Cerebellum (tissue), 4 donors: ENCODE measurements at places on chromosomes 6 and 20.

DNA sequence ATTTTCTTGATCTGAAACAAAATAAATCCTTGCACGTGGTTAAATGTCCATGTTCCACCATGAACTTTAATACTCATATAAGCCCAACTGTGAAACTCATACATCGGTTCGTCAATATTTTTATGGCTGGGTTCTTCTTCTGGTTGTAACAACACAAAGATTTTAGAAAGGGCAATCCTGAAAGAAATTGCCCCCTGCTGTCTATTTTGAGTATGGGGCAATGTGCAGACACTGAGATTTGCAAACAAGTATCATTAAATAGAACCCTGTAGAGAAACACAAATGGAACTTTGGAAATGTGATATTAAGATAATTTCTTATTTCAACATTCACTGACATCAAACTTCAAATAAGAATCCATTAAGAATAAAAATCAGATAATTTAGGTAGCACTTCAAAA lies 80.2 kb upstream of the PHACTR1 start:
- DNase-seq = no peak

- DNase-seq = peak; percentile 90
Observed at GRCh38 chr20:32017711-32018251, 7.5 kb downstream of the CCM2L start.

DNA sequence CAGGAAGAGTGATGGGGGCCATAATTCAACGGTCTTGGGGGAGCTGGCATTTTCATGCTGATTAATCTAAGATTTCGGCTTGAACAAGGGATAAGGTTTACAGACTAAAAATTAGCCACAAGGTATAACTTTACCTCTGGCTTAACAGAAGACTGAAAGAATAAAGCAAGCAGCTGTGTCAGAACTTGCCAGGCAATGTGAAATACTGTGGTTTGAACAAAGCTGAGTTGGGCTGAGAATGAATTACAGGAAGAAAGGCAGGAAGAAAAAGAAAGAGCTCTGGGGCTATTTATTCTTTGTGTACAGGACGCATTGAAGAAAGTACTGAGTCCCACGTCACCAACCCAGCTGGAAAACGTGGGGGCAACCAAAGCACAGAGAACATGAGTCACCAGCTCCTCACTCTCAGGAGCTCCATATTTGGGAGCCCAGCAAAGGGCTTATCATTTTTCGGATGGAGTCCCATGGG lies 121.5 kb upstream of the NEDD9 start:
- no peak for DNase-seq

GRCh38 chr20:34675561-34675960 lies 1.3 kb downstream of the PIGU start:
- no peak for DNase-seq

GRCh38 chr6:21186479-21187055 lies 407.0 kb upstream of the SOX4 start:
- DNase-seq = no peak

- DNase-seq = no peak
Observed at GRCh38 chr6:121865811-121866210, 430.4 kb downstream of the GJA1 start.

- no peak for DNase-seq
Observed at GRCh38 chr6:44082872-44083321, 44.4 kb downstream of the MRPL14 start.

GRCh38 chr20:23086056-23086566 lies at the start of gene CD93:
CD93 (minus strand) TSS chr20:23086324; CDS start chr20:23086192, 132 bp downstream.
- no peak for DNase-seq

DNA sequence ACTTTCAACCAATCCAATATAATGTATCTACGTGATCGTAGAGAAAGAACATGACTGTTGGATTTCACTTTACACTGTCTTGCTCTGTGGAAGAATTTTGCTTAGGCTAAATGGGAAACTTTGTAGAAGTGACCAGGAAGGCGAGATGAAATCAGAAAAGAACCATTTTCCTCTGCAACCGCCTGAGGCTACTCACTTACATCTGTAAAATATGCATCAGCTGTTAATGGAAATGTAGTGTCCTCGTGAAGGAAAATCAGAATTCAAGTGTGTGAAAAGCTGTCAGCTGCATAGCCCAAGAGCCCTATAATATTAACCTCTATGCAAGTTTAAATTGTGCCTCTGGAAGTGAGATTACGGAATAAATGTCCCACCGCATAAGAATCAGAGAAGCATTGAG lies 277.9 kb downstream of the C6orf118 start:
- DNase-seq = no peak

GRCh38 chr20:51665543-51666118 lies 102.6 kb downstream of the ATP9A start:
- DNase-seq = no peak

DNA sequence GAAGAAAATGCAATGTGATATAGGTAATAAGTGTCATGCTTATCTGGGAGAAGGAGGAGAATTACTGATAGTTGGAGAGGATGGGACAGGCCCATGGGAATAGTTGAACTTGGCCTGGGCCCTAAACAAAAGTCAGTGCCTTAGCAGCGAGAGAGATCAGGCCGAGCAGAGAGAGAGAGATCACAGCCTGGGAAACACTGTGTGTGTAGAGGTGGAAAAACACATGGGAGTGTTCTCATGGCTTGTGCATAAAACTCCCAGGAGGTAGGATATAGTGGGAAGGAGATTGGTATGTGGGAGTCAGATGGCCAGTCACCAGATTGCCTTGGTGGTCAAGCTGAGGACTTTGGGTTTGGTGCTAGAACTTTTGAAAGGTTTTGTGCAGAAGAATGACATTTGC lies 47.6 kb downstream of the FIG4 start:
- DNase-seq = no peak

- DNase-seq = no peak
Observed at GRCh38 chr20:46954490-46955038, 59.9 kb downstream of the EYA2 start.

GRCh38 chr6:29561606-29562181 lies 2.2 kb upstream of the UBD start:
- no peak for DNase-seq

GRCh38 chr20:7496394-7496991 lies 443.8 kb downstream of the HAO1 start:
- no peak for DNase-seq

DNA sequence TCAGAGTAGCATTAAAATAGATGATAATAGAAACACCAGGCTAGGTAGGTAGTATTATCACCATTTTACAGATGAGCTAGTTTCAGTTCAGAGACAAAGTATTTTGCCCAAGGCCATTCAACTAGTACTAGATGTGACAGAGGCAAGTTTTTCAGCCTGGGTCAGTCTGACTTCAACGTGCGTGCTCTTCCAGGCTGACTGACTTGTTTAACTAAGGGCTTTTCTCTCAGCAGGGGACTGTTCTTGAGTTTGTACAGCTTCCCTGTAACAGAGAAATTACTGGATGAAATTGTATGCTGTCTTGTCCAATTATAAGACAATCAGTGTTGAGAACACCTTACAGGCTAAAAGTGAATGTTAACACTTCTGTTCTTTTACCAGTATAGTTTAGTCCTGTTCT lies 333.5 kb upstream of the MAN1A1 start:
- DNase-seq = no peak

GRCh38 chr6:332671-333070 lies 40.4 kb downstream of the DUSP22 start:
- no peak for DNase-seq

DNA sequence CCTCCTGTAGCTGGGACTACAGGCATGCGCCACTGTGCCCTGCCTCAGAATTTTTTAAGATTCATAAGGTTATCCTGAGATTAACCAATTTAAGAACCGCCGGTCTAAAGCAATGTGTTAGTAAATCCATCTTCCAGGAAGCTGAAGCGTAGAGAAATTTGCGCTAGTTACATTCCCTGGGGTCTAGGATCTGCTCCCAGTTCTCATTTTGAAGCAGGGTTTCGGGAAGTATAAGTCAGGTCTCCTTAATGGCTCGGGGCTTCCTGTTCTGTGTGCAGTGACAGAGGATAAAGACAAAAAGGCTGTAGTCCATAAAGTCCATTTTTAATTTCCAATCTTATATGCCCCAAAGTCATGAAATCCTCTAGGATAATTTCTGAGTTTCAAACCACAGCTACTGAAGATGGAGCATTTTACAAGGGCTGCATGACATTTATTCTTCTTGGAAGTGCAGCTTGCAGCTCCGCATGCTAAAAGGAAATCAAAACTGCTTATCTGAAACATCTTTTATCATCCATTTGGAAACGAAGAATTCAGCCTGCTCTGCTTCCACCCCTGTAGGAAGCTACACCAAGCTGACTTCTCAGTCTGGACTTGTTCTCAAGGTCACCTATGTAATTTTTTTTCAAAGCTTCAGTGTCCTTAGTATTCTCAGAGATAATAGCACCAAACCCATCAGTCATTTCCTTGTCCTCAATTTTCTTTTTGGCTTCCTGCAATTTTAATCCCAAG lies 326.1 kb downstream of the PRL start:
- DNase-seq = no peak

DNA sequence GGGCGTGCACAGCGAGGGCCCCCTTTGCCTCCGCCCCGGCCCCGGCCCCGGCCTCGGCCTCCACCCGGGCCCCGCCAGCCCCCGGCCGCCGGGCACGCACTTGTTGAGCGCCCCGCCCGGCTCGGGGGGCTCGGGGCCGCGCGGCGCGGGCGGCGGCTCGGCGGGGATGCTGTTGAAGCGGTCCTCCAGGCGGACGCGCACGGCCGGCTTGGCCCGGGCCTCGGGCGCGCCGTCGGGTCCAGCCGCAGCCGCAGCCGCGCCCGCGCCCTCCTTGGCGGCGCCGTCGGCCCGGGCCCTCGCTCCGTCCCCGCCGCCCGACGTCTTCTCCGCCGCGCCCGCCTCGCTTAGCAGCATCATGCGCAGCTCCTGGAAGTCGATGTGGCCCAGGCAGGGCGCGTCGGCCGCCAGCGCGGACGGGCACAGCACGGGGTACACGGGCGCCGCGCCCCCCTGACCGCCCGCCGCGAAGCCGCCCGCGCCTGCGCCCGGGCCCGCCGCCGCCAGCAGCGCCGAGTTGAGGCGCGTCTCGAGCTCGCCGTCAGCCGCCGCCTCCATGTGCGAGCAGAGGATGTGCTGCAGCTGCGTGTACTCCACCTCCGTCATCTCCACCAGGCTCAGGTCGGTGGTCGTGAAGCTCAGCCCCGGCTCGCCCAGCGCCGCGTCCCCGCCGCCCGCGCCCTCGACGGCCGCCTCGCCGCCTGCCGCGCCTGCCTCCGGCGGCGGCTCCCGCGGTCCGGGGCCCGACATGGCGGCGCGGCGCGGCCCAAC lies 514 bp downstream of the TCFL5 start:
- DNase-seq = no peak

GRCh38 chr6:94468830-94469229 lies 1049.5 kb upstream of the EPHA7 start:
- no peak for DNase-seq

DNA sequence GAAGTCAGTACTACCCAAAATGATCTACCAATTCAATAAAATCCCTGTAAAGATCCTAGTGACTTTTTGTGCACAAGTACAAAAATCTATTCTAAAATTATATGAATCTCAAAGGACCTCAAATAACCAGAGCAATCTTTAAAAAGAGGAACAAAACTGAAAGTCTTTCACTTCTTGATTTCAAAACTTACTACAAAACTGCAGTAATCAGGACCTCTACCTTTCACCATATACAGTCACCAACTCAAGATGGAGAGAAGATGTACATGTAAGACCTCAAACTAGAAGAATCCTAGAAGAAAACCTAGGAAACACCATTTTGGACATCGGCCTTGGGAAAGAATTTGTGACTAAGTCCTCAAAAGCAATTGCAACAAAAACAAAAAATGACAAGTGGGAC lies 109.5 kb upstream of the CD93 start:
- no peak for DNase-seq

GRCh38 chr20:35018590-35019371 lies 63.1 kb downstream of the MYH7B start:
- no peak for DNase-seq

GRCh38 chr20:12410783-12411182 lies 493.1 kb downstream of the BTBD3 start:
- no peak for DNase-seq

DNA sequence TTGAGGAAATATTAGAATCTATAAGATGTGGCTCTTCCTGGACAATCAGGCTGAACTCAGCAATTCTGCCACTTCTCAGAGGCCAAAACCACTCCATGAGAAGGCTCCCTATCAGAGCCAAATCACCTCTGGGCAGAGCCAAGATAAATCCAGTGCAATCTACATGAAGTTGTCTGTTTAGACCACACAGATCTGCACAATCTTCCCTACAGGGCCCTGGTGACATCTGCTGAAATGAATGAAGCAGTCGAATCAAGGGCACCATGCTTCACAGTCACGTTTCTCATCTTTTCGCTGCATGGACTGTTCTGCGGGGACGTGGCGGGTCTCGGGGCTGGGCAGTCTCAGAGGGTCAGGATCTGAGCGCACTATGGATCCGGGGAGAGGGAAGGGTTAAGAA lies 60.1 kb upstream of the CD93 start:
- no peak for DNase-seq

GRCh38 chr20:40279390-40279789 lies 409.6 kb downstream of the MAFB start:
- DNase-seq = no peak

DNA sequence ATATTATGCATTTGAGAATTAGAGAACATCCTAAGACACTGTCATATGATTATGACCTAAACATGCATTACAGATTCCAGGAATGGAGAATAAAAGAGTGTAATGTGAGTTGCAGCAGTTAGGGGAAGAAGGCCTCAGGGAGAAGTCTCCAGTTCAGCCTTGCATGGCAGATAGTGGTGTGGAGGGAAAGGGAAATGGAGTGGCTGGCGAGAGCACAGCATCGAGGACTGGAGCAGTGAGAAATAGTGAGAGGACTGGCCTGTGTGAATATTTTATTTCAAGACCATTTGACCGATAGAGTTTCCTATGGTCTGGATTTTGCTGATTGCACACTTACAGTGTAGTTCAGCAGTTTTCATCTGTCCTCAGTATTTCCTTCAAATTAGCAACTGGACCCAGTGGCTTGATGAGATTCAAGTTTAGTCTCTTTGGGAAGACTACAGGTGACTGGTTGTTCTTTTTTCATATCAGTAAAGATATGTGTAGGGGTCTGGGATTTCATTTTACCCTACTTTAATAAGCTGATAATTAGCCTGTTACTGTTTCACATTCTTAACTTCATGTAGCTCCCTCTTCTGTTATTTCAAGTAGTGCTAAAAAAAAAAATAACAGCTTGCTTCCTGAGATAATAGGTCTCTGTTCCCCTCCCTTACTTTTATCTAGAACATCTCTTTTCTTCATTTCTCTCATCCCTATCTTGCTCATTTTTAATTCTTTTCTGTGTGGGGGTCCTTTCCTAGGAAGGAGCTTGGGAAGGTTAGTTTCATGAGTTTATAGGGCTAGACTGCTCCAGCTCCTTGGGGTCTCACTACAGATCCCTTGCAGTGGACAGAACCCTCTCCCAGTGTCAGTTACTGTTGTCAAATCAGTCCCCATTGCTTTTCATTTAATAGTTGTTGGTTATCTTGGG lies 27.9 kb downstream of the BLTP3A start:
- DNase-seq = no peak

GRCh38 chr6:169640983-169641382 lies 60.8 kb downstream of the WDR27 start:
- DNase-seq = no peak

- DNase-seq = no peak
Observed at GRCh38 chr6:112215488-112216284, 38.7 kb downstream of the LAMA4 start.

GRCh38 chr6:44058617-44059358 lies 68.5 kb downstream of the MRPL14 start:
- DNase-seq = no peak
